ENCODE measurements at places on chromosomes 5 and 9. TPM values are rescaled to one million over a fixed set of nuclear protein-coding genes. Genes with fewer than 3 reads are reported as not detected.

The ZCCHC7 gene
- total RNA-seq: 15.0 TPM

The TNC gene
- 0.42 TPM for total RNA-seq

The FST gene
- 1.7 TPM for total RNA-seq

The CNTNAP3 gene
- total RNA-seq: 10.0 TPM

The TGFBI gene
- total RNA-seq: 1,578 TPM

The GABRB2 gene
- total RNA-seq: not detected

The GABRA6 gene
- total RNA-seq: not detected
